Suppressor macrophage (primary cell): ENCODE measurements at places on chromosomes 1 and 21.

DNA sequence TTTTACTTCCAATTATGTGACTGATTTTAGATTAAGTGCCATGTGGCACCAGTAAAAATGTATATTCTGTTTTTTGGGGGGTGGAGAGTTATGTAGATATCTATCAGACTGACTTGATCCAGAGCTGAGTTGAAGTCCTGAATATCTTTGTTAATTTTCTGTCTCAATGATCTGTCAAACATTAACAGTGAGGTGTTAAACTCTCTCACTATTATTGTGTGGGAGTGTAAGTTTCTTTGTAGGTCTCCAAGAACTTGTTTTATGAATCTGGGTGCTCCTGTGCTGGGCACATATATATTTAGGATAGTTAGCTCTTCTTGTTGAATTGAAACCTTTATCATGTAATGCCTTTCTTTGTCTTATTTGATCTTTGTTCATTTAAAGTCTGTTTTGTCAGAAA is 276.5 kb upstream of the USP25 start:
- DNase-seq, result no peak

GRCh38 chr21:32403201-32403777 is 9.2 kb upstream of the EVA1C start:
- peak; percentile 75 for DNase-seq

DNA sequence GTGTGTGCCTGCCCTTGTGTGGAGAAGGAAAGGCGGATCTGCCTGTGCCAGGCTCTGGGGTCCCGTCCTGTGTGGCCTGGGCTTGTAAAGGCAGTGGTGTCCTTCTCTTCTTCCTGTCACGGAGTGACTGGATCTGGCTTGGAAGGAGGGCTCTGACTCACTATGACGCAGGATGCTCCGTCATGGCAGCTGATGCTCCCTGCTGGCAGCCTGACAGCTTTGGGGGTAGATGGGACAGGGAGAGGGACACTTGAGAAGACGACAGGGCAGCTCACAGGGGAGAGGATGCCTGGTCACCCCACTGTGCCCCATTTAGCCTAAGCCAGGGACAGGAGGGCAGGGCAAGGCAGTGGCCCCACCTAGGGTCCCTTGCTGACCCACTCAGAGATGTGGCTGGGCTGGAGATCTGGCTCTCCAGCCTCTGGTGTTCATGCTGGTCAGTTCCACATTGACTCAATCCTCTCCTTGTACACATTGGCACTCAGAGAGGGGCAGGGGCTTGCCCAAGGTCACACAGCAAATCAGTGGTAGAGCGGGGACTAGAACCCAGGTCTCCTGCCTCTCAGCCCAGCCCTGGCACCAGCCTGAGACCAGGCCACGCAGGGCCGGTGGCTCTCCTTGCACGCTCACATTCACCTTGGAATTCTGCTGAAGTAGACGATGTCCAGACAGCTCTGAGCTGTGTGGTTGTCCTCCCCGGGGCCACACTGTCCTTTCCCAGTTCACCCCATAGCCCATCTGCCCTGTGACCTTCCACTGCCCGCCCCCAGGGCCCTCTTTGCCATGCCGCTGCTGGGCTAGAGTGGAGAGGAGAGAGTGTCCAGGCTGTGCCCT is 2.8 kb upstream of the FAM131C start:
- no peak for DNase-seq

- no peak for DNase-seq
Measured at GRCh38 chr1:171220081-171220420, 28.2 kb upstream of the FMO1 start.

DNA sequence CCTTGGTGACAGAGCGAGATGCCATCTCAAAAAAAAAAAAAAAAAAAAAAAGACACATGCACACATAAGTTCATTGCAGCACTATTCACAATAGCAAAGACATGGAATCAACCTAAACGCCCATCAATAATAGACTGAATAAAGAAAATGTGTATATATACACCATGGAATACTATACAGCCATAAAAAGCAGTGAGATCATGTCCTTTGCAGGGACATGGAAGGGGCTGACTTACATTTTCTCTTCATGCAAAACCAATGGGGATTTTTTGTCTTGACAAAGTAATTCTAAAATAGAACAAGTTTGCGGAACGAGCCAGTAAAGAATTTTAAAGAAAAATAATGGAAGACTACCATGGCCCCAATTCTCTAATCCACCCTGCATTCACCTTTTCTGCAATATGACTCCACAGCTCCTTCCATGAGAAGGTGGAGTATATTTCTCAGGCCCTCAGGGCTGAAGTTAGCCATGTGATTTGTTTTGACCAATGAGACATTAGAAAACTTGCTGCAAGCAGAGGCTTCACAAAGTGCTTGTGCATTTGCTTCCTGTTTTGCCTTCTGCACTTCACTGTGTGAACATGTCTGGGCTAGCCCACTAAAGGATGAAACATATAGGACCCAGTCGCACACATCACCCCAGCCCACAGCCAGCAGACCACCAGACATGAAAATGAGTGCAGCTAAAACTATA is 78.8 kb upstream of the NR5A2 start:
- DNase-seq, result peak; percentile 13
